ENCODE measurements at places on chromosomes 2 and 18. TPM values are rescaled to one million over a fixed set of nuclear protein-coding genes. Genes with fewer than 3 reads are reported as not detected.

GRCh38 chr2:149731079-149731478 is 143.5 kb upstream of the MMADHC start:
- no peak for DNase-seq

GRCh38 chr2:110800611-110801402 is 68.4 kb downstream of the ACOXL start:
- no peak for DNase-seq

DNA sequence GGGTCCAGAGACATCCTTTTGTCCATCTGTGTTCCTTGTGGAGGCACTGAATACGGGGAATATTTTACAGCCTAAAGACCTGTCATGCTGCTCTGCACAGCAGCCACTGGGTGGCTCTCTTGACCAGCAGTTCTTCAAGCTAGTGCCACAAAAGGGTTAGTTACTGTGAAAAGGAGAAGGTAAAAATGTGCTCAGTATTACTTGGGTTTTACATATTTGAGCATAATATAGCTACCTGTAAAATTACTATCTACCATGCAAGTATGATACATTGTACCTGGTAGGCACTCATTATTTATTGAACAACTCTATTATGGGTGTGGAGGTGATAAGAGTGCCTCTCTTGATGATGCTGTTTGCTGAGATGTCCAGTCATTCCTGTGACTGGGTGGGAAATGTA is 23.6 kb downstream of the FZD5 start:
- peak; percentile 75 for DNase-seq

DNA sequence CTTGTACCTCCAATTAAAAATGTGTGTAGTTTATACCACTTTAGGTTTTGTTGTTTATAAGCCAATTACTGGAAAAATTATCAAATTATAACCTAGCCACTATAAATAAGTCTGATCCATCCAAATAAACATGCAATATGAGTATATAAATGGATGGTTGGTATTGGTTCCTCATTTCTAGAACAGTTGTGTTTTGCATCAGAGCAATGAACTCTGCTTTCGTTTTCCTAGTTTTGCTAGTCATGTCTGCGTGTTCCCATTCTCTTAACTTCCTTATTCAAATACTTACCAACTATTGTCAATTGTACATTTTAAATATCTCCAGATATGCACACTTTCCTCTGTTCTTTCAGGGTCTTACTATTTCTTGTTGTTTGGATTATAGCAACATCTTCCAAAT is 641.7 kb downstream of the NR4A2 start:
- no peak for DNase-seq

GRCh38 chr2:11896386-11896785 is 150.0 kb downstream of the LPIN1 start:
- DNase-seq = no peak

DNA sequence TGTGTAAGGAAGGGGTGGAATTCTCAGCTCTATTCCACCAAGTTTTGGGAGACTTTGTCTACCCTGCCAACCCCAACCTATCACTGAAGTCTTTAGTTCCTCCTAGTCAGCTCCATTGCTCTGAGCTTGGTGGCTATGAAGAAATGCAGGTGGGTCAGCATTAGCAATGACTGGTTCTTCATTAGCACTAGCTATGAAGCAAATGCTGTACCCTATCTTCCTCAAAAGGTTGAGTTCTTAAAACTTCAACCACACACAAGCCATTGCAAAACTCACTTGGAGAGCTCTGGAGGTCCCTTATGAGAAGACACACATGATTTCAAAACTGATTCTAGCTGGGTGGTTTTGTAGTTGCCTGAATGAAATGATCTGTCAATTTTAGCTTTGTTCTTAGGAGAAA is 193.8 kb downstream of the IKZF2 start:
- DNase-seq = no peak

GRCh38 chr2:222805591-222806304 is 55.1 kb upstream of the ACSL3 start:
- DNase-seq = no peak

GRCh38 chr18:50051288-50051687 is 143.7 kb downstream of the MYO5B start:
- peak; percentile 36 for DNase-seq

DNA sequence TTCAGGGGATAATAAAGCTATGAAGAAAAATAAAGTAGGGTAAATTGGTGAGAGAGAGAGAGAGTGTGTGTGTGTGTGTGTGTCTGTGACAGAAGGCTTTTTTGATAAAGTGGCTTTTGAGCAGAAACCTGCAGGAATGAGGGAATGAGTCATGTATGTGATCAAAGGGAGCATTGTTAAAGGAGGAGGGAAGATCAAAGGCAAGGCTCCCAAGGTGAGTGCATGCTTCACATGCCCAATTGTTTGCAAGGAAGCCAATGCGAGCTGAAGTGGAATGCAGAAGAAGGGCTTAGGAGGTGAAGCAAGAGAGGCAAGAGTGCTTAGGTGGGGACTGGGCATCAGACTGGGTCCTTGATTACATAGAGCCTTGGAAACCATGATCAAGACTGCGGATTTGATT is 96.8 kb downstream of the DNAH6 start:
- peak; percentile 9 for DNase-seq

- DNase-seq = peak; percentile 34
These were observed 1672.4 kb upstream of the LRRTM1 start for GRCh38 chr2:81976998-81977397.

GRCh38 chr2:6896930-6897759 is 19.6 kb downstream of the RSAD2 start:
- DNase-seq = peak; percentile 72

DNA sequence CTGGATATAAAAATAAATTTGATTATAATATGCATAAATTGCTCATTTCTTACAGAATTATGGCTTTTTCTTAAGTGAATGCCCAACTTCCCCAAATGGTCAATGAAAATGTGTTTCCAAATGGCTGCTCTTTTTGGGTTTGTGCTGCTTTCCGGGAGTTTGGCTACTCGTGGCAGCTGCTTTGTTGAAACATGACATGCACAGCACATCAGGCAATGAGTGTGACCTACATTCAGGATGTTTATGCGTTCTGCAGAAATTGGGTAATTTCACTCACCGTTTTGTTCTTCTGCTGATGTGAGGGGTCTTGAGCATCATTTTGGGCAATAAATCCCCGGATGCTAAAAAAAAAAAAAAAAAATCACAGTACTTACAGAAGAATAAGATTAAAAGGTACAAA is 825.0 kb upstream of the KLHL29 start:
- DNase-seq = no peak

Gene VWA3B
- not detected for total RNA-seq

Gene FAHD2B
- total RNA-seq = 12.7 TPM

Gene NTSR2
- not detected for total RNA-seq

Gene APCDD1
- total RNA-seq = not detected

Gene PRKRA
- total RNA-seq = 78.2 TPM

Gene NETO1
- 12.9 TPM for total RNA-seq
